GM23338 (cell line): ENCODE measurements at places on chromosomes 5 and 9. TPM values are rescaled to one million over a fixed set of nuclear protein-coding genes. Genes with fewer than 3 reads are reported as not detected.

DNA sequence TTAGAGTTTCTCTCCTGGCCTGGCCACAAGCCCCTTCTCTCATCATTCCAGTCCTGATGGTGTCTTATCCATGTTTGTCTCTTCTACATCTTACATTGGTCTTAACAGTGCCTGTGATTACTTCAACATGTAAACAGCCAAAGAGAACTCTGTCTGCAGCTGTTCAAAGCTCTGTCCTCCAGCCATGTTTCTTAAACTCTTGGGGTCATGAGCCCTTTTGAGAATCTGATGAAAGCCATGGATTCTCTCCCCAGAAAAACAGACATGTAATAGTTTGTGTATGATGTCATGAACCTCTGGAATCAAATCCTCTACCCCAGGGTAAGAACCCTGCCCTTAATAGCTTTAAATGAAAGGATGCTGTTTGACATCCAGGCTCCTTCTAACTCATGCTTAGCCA lies 30.1 kb downstream of the MAMDC2 start:
- DNase-seq, result no peak

DNA sequence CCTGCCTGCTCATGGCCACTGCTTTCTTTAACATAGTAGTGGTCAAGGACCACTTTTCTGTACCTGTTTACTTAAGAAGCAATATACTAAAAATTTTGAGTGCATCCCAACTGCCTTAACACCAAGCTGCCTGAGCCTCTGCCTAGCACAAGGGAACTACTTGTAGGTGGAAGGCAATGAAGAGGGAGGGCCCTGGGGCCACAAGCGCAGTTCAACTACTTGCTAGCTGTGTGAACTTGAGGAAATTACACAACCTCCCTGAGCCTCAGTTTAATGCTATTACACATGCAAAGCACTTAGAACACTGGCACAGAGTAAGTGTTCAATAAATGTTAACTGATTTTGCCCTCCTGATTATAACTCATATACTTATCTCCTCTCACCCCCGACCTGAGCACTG lies 6.3 kb downstream of the ARL15 start:
- no peak for DNase-seq

GRCh38 chr5:134965271-134965825 lies 2.4 kb upstream of the CATSPER3 start:
- no peak for DNase-seq

- DNase-seq, result no peak
These were observed 26.4 kb upstream of the UGT3A1 start for GRCh38 chr5:36017622-36018021.

DNA sequence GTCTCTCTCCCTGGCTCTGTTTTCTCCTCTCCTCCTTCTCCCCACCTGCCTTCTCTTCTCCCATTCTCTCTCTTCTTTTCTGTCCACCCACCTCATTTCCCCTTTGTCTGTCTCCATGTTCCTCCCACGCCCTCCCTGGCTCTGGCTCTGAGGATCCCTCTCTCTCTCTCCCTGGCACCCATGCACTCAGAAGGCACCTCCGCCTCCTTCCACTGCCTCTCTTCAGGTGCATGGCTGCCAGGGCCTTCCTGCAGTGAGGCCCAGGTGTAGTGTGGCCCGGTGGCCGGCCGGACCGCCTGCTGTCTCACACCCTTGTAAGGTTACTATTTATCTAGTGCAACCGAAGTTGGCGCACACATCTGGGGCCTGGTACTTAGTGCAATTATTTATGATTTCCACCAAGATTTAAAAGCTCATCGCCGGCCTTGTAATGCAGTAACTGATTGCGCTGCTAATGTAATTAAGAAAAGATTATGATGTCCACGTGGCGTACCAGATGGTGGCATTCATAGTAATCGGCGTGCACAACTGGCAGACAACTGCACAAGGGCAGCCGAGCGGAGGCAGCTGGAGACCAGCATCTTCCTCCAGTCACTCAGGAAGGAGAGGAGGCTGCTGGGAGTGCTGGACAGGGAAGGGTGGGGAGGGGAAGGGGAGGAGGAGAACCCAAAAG lies 50.4 kb upstream of the MVB12B start:
- no peak for DNase-seq

GRCh38 chr9:91043056-91043810 lies 241.6 kb downstream of the SYK start:
- no peak for DNase-seq

The RNF20 gene
- total RNA-seq, result 31.0 and 36.2 TPM in 2 replicates

The PCDHB5 gene
- 37.7 and 49.7 TPM in 2 replicates for total RNA-seq

The PPP1R26 gene
- total RNA-seq, result 44.4 and 49.8 TPM in 2 replicates
